Stimulated activated naive CD8-positive, alpha-beta T cell treated with anti-CD3 and anti-CD28 coated beads, Interleukin-15, Interleukin-2, amounts not matched to agents 100 U/mL and 50 U/mL, for 24 hours (primary cell): ENCODE measurements at places on chromosomes 12 and 14.

DNA sequence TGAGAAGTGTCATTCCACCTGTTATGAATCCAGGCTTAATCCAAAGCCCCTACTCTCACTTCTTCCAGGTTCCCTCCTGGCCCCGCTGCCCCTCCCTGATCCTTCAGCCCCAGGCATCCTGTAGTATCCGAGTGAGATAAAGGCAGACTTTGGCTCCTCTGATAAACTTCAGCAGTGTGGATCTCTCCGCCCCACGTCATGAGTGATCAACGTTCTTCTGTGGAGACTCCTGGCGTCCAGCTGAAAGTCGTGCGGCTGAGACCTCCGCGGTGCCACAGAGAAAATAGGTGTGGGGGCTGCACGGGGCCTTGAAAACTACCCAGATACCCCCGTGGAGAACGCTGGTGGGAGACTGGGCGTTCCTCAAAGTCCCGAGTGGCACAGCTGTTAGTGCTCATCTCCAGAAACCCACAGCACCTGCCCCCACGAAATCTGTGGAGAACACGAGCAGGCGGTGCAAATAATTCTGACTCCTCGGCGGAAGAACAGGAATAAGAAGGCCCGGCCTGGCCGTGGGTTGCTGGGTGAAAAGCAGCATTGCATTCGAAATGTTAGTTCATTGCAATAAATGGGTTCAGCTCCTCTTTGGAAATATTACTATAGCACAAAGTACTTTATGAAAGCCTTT, 180.0 kb upstream of the RGS6 start:
- DNase-seq: no peak

DNA sequence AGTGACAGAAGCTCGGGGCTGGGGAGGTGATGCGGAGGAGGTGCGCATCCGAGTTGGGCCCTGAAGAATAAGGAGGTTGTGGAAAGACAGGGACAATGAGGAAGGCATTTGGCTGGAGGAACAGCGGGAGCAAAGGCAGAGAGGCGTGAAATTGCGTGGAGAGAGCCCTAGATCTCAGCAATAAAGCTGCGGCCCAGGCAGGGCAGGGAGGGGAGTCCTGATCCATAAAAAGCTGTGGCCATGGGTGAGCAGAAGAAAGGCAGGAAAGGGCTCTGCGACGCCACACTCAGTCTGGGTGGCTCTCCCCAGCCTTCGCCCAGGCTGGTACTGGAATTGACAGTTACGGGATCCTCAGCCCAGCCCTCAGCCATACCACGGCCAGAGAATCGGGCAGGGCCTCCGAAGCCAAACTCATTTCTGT, 2.2 kb downstream of the FIGNL2 start:
- no peak for DNase-seq

- peak; percentile 70 for DNase-seq
Measured at GRCh38 chr12:108629824-108630476, 3.7 kb downstream of the SELPLG start.

GRCh38 chr12:107400686-107401447, 284.7 kb upstream of the PWP1 start:
- no peak for DNase-seq

DNA sequence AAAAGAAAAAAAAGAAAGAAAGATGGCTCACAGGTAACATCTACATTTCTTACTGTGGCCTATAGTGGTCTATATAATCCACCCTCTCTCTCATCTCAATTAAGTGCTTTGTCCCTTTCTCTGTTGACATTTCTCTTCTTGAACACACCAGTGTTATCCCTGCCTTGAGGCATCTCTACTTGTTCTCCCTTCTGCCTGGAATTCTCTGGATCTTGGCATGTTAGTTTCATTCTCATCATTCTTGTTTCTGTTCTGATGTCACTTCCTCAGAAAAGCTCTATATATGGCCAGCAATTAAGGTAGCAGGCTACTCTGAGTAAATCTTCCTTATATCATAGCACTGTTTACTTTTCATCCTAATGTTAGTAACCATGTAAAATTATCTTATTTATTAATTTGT, 155.7 kb upstream of the PDZRN4 start:
- DNase-seq: no peak

- DNase-seq: no peak
Measured at GRCh38 chr14:54002653-54003052, 46.0 kb upstream of the BMP4 start.

GRCh38 chr14:30725763-30726162, 103.6 kb downstream of the SCFD1 start:
- no peak for DNase-seq

GRCh38 chr12:19739195-19739776, 300.0 kb downstream of the AEBP2 start:
- DNase-seq: peak; percentile 45

DNA sequence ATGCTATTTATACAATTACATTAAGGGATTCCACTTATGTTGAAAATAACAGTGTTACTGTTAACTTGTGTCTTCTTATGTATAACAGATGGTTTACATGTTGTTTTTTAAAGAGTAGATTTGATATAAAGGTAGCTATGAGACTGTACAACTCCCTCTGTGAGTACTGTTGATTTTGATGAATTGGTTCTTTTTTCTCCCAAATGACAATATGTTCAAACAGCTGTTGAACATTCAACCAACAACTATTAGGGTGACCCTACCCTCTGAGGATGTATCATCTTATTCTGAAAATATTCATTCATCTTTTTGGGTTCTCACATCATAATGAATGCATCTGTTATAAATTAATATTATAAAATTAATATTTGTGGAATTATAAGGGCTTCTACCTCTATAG, 456.9 kb upstream of the MGAT4C start:
- DNase-seq: no peak

- DNase-seq: no peak
Measured at GRCh38 chr12:105425254-105426174, 95.0 kb downstream of the C12orf75 start.

DNA sequence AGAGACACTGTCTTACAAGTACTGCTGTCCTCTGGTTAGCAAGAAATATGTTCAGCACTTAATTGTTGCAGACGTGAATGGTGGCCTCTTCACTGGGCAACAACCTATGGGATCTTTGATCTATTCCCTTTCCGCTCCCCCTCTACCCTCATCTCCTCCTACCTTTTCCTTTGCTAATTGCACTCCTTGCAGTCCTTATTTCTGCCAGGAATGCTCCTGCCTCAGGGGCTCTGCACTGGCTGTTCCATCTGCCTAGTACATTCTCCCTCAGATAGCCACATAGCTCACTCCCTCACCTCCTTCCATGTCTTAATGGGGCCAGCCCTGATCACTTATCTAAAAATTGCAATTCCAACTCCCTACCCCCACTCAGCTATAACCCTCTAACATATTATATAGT, 4.5 kb upstream of the NFYB start:
- no peak for DNase-seq

GRCh38 chr12:1324910-1325309, 269.5 kb downstream of the FBXL14 start:
- DNase-seq: no peak

- no peak for DNase-seq
Measured at GRCh38 chr12:25723921-25724491, 170.9 kb upstream of the LMNTD1 start.

DNA sequence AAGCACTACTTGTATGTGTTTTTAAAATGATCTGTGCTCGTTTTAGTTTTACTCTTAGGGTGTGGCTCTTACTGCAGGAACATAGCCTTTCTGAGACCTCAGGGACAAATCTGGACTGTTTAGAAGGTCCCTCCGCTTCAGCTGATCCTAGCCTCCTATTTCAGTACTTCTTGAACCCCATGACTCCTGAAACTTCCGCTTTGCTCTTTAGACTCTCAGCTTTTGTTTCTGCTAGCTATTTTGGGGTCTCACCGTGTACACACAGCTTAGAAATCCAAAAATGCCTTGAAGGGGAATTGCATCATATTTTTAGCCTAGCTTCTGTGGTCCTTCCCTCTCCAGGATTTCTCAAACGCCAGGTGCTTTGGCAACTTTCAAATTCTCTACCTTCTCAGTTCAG, 8.3 kb downstream of the OR11G2 start:
- no peak for DNase-seq

- no peak for DNase-seq
Measured at GRCh38 chr14:103705118-103705503, 10.1 kb downstream of the XRCC3 start.

GRCh38 chr14:62187265-62187664, 425.0 kb downstream of the SNAPC1 start:
- DNase-seq: no peak

DNA sequence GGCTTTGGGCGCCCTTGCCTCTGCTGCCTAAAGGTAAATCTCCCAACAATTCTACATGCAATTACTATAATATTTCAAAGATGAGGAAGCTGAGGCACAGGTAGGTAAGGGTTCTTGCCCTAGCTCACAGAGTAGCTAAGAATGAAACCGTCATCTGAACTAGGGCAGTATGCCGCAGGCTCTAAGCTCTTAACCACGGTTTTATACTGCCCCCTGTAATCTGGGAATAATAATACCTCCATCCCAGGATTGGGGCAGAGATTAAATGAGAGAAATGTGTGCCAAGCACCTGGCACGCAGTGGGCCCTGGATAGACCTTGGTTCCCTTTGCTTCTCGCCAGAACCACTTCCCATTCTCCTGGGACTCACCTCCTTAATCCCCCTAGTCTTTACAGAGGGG, 1.5 kb upstream of the HRK start:
- no peak for DNase-seq

DNA sequence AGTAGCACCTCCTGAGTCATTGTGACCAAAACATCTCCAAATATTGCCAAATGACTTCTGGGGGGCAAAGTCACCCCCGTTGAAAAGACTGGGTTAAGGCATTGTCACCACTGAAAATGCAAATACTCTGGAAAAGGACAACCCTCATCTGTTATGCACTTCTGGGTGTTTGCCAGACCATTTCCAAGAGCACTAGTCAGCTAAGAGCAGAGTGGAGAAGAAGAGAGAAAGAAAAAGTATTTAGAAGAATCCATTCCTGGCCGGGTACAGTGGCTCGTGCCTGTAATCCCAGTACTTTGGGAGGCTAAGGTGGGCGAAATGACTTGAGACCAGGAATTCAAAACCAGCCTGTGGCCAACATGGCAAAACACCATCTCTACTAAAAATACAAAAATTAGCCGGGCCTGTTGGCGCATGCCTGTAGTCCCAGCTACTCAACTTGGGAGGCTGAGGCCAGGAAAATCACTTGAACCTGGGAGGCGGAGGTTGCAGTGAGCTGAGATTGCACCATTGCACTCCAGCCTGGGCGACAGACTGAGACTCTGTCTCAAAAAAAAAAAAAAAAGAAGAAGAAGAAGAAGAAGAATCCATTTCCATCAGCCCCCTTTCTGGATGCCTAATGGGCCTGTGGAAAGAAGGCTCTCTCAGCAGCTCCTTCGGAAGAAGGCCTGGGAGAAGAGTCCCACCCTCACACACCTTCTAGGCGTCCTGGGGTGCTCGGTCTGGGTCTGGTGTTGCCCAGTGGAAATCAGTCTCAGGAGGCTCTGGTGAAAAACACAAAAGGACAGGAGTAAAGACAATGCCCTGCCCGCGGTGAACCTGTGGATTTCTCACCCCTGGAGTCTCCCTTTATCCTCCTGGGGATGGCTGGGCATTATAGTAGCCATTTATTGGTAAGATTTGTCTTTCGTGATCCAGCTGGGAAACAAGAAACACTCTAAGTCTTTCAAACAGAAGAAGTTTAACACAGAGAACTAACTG, 3.5 kb upstream of the LTBR start:
- DNase-seq: no peak

GRCh38 chr14:99150236-99150635, 121.8 kb downstream of the BCL11B start:
- no peak for DNase-seq

- DNase-seq: no peak
Measured at GRCh38 chr14:101521473-101521915, 39.8 kb upstream of the DIO3 start.

GRCh38 chr14:100076606-100077005, 11.4 kb downstream of the EVL start:
- DNase-seq: no peak

- DNase-seq: no peak
Measured at GRCh38 chr12:14921218-14921617, 17.1 kb downstream of the ERP27 start.

GRCh38 chr14:94464290-94464689, 11.7 kb upstream of the SERPINA11 start:
- DNase-seq: no peak

- DNase-seq: no peak
Measured at GRCh38 chr12:18631339-18631738, 106.5 kb downstream of the PLCZ1 start.

DNA sequence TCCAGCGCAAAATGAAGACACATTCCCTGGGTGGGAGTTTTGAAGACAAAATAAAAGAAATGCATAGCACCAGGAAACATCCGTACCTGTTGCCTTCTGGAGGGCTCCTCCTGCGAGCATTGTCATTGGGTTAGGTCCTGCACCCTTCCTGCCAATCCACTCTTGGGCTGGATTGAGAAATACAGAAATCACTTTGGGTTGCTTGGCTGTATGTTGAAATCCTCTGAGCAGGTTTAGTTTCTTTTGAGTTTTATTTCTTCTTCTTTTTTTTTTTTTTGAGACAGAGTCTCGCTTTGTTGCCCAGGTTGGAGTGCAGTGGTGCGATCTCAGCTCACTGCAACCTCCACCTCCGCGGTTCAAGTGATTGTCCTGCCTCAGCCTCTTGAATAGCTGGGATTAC, 67.6 kb downstream of the ARF6 start:
- DNase-seq: no peak

GRCh38 chr14:32457213-32457920, 128.3 kb downstream of the AKAP6 start:
- no peak for DNase-seq

- DNase-seq: no peak
Measured at GRCh38 chr12:106137530-106138356, 1.0 kb downstream of the NUAK1 start.

- no peak for DNase-seq
Measured at GRCh38 chr14:50932592-50933495, 11.4 kb downstream of the PYGL start.

GRCh38 chr12:6430124-6430989, 14.4 kb upstream of the CD27 start:
- DNase-seq: peak; percentile 76

- DNase-seq: no peak
Measured at GRCh38 chr12:110256780-110257431, 24.1 kb upstream of the ATP2A2 start.

GRCh38 chr12:56957229-56958052, at the start of gene RDH16:
RDH16 (minus strand) TSS chr12:56957608; CDS start chr12:56957462, 146 bp downstream.
- no peak for DNase-seq
